ENCODE measurements at places on chromosomes 3 and 15. TPM values are rescaled to one million over a fixed set of nuclear protein-coding genes. Genes with fewer than 3 reads are reported as not detected.

ITIH1 gene
- total RNA-seq, result not detected

ZNF609 gene
- total RNA-seq, result 16.0 TPM

CD80 gene
- total RNA-seq, result not detected

PDZRN3 gene
- 27.7 TPM for total RNA-seq

MGLL gene
- total RNA-seq, result 25.1 TPM

SLCO2A1 gene
- under 0.01 TPM for total RNA-seq

ONECUT1 gene
- 0.12 TPM for total RNA-seq

NEO1 gene
- total RNA-seq, result 14.6 TPM

GPR87 gene
- total RNA-seq, result not detected

CYP8B1 gene
- not detected for total RNA-seq

DGKG gene
- 6.3 TPM for total RNA-seq

ALDH1L1 gene
- 0.25 TPM for total RNA-seq

DUOX1 gene
- not detected for total RNA-seq

EXD1 gene
- total RNA-seq, result 0.11 TPM

GOLGA8Q gene
- 2.2 TPM for total RNA-seq

STRA6 gene
- 4.5 TPM for total RNA-seq

CFAP100 gene
- not detected for total RNA-seq

PLA1A gene
- total RNA-seq, result 0.25 TPM

ZKSCAN7 gene
- 7.4 TPM for total RNA-seq

TRAT1 gene
- 0.11 TPM for total RNA-seq

ACOX2 gene
- 10.2 TPM for total RNA-seq

GOLGA8R gene
- 1.9 TPM for total RNA-seq

CIB1 gene
- total RNA-seq, result 31.9 TPM

SERPINI2 gene
- not detected for total RNA-seq

SMCO1 gene
- total RNA-seq, result not detected

SENP8 gene
- 2.7 TPM for total RNA-seq

PPM1M gene
- total RNA-seq, result 16.6 TPM

CLCN2 gene
- total RNA-seq, result 4.1 TPM

OR5K2 gene
- total RNA-seq, result not detected

PPP4R2 gene
- 68.6 TPM for total RNA-seq

WNT5A gene
- total RNA-seq, result 4.4 TPM

HIGD2B gene
- total RNA-seq, result not detected

RBMS3 gene
- 22.5 TPM for total RNA-seq

CACNA1D gene
- total RNA-seq, result 0.33 TPM
